Stimulated activated CD4-positive, alpha-beta T cell treated with anti-CD3 and anti-CD28 coated beads, Interleukin-15, amount 100 ng/mL, for 48 hours (primary cell): ENCODE measurements at places on chromosomes 2 and 18.

DNA sequence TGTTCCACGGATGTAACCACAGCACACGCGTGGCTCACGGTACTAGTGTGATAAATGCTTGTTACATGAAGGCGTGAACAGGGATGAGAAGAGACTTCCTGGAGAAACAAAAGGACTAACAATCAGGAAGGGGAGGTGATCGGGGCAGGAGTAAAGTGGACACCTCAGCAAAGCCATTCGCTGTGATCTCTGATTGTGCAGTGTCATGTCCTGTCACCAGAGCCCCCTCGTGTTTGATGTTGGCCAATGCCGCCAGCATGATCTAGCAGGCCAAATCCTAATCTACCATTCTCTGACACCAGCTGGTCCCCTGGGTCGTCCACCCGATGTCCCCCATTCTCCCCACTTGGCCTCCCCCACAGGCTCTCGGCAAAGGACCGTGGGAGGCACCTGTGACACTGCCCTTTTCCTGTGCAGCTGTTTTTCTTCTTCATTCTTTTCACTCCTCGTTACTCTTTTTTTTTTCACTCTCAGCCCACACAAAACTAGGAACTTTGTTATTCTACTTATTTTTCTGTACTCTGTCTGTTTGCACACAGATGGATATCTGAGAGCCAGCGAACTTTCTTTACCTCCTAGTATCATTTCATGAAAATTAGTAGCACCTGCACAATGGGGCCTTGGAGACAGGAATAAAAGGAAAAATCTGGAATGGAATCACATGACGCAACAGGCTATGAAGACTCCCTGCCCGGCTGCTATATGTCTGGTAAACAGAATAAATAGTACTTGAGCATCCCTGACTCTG lies 146.8 kb downstream of the TGIF1 start:
- DNase-seq = no peak

GRCh38 chr2:197571627-197572271 lies 55.9 kb downstream of the MOB4 start:
- DNase-seq = no peak

DNA sequence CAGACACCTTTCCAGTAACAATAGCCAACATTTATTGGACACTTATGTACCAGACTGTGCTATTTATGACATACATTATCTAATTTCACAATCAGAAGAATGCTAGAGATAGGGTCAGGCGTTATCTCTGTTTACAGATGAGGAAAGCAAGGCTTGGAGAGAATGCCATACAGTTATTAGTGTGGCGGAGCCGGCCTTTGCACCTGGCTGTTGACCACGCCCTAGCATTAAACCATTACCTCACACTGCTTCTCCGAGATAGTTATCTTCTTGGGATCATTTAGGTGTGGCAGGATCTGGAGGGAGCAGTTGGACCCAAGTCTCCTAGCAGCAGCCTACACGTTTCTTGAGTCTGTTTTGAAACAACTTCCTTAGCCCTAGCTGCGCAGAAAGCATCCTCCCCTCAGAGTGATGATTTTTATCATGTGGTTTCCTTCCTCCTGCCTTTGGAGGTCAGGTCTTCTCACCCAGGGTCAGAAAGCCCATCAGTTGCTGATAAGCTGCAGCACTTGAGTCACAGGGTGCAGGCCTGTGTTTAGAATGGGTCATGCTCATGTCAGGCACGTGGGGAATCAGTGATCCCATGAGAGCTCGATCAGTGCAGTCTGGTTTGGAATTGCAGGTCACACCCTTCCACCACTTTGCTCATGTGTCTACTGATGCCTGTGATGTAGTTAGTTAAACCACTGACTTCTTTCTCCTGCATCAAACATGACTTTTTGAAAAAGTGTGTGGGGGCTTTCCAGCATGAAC lies 118.2 kb downstream of the SPTBN1 start:
- DNase-seq = no peak

- DNase-seq = no peak
These were observed 23.2 kb downstream of the LAMA3 start for GRCh38 chr18:23712445-23712844.

DNA sequence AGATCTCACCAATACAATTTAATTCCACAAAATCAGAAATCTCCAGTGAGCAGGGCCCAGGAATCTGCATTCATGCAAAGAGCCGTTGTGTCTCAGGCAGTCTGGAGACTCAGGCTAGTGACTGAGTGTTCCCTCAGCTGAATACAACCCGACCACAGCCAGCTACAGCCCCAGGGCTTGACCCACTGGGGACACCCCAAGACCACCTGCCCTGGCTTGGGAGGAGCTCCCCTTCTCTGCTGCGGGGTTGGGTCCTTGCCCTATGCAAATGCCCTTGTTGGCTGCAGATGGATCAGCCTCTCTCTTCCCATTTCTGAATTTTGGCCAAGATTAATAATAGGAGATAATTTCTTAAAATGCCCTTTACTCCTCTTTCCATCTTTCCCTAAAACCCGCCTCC lies 157.7 kb downstream of the TWIST2 start:
- no peak for DNase-seq

- no peak for DNase-seq
These were observed 9.9 kb downstream of the EPAS1 start for GRCh38 chr2:46306988-46307655.

GRCh38 chr2:149657401-149658040 lies 69.9 kb upstream of the MMADHC start:
- DNase-seq = no peak

DNA sequence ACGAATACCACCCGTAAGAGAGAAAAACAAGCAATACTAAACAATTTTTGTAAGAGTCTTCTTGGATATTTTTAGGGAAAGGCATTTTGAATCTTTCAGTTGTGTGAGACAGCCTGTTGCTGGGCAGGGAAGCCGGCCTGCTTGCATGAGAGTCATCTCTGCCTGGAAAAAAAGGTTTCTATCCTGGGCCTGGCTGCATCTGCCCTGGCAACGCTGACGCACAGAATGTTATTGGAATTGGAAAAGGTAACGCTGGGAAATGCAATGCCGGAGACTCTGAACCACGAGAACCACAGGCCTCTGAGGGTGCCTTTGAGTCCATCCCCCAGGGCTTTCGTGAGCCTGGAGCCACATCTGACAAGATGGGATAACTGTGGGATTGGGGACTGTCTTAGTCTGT lies 17.9 kb upstream of the NPAS2 start:
- DNase-seq = no peak

- no peak for DNase-seq
These were observed 92.3 kb downstream of the CCBE1 start for GRCh38 chr18:59604877-59605276.

GRCh38 chr2:207184348-207184747 lies 18.6 kb upstream of the KLF7 start:
- DNase-seq = no peak

DNA sequence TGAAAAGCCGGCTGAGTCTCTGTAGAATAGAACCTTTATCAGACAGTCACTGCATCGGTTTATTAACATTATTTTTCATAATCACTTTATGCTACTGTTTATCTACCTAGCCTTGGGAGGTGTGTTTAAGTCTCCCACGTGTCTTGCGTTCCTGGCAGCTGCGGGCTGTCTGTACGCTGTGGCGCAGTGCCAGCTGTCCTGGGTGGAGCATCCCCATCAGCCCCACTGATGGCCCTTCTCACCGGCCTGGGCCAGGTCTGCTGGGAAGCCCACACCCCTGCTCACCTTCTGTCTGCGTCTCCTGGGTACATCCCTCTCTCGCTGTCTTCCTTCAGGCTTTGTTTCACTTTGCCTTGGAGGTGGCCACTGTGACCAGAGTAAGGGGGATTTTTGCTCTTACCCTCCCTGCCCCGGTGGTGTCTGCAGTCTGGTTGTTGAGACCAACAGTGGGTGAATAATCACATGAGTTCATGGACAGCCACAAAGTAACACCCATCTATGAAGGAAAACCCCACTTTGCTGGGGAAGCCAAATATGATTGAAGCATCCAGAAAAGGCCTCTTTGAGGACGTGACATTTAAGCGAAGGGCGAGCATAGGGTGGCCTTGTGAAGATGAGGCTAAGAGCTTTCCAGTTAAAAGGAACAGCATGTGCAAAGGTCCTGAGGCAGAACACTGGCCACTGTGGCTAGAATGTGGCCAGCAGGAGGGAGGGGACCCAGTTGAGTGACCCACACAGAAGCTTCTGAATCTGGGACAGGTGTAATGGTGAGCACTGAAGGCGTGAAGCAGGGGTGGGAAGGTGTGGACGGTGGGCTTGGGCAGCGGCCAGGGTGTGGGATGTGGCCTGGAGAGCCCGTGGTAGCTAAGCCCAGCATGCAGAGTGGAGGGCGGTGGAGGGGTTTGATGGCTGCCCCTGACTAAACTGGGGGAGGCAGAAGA lies 41.7 kb downstream of the RAMP1 start:
- no peak for DNase-seq

DNA sequence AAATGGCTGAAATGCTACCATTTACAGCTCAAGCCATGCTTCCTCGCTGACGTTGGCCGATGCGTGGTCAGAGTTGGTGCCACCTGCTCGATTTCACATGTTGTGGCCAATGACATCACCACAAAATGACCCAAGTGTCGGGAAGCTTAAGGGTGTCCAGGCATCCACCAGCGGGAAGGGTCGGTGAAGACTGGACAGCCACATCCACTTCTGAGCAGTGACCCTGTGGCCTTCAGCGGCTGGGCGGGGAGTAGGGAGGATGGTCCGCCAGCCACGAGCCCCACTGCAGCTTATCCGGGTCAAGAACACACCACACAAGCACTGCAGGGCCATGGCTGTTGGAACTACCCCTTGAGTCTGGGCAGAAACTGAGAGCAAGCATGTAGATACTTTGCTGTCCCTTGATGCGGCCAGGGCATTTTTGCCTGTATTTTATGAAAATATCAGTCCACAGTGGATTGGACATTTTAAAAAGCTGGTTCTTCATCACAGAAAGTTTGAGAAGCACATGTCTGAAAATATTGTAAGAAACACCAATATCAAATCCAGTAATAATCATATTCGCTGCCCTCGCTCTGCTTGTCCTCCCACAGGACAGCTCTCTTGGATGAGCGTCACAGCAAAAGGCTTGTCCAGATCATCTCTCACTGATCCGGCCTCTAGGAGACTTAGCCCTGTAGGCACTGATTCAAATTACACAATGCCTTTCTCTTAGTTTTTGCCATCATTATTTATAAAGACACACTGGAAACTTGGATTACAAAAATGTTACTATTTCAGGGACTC lies 174.0 kb downstream of the TWIST2 start:
- DNase-seq = no peak

GRCh38 chr2:232883116-232883721 lies 13.2 kb downstream of the SNORC start:
- DNase-seq = no peak

DNA sequence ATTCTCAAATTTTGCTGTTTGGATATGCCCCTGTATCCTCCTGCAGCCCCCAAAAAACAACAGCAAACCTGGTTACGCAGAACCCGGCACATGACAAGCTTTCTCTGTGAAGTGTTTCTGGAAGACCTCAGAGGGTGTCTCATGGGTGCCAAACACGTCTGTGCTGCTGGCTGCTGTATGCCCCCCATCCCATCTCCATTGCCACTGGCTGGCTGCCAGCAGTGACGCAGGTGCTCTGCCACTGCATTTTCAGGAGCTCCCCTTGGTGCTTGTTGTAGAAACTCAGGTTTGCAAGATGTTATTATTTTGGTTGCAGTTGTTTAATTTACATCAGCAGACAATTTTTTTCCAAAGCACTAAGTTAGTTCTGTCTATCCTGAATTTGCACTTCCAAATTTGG lies 166.4 kb upstream of the FANCL start:
- DNase-seq = no peak

- DNase-seq = no peak
These were observed 236.2 kb downstream of the OSR1 start for GRCh38 chr2:19122220-19122619.

GRCh38 chr2:190340369-190340768 lies 3.0 kb upstream of the INPP1 start:
- no peak for DNase-seq

DNA sequence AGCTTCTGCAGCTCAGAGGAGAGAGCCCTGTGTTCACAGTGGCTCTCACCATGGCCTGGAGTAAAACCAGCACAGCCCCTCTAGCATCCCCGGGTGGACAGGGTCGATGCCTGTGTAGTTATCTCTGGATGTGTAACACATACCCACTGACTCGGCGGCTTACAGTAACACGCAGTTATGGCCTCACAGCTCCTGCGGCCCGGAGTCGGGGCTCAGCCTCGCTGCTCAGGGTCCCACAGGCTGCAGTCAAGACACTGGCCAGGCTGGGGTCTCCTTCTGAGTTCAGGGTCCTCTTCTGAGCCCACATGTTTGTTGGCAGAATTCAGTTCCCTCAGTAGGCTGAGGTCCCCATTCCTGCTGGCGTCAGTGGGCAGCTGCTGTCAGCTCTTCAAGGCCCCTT lies 2.5 kb upstream of the RAB17 start:
- DNase-seq = no peak

DNA sequence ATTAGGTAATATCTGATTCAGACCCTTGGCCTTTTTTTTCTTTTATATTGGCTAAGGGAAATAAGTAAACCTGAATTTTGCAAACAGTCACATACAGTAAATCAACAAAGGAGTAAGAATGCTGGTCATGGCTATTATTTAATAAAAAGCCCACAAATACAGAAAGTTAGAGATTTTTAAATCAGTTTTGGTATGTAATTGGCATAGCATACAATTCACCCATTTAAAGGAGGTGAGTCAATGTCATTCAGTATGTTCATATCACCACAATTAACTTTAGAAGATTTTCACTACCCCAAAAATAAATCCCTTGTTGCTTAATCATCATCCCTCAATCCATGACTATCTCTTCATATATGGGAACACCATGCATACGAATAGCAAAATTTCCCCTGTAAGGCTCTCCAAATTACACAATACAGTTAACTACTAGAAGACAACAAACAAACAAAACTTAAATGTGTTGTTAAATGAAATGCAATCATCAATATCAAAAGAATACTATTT lies 45.9 kb upstream of the NYAP2 start:
- no peak for DNase-seq

- DNase-seq = no peak
These were observed 17.6 kb downstream of the ADAM17 start for GRCh38 chr2:9538000-9538507.

GRCh38 chr18:13577781-13578180 lies 148.6 kb downstream of the FAM210A start:
- DNase-seq = no peak

DNA sequence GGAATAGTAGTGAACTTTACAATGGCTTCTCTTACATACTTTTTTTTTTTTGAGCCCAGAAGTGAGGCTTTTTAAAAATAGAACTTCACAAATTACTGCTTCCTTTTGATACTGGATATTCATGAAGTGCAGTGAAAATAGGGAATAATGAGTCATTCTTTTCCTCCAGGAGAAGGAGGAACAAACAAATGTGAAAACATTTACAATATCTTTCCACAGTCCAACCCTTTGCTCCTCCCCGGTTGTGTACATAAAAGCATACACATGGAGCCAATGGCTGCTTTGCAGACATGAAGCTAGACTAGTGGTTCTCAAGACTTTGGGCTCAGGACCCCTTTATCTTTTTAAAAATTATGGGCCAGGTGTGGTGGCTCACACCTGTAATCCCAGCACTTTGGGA lies 266.9 kb downstream of the GBX2 start:
- no peak for DNase-seq

GRCh38 chr2:161307676-161308075 lies 549 bp upstream of the PSMD14 start:
- no peak for DNase-seq
